Activated CD8-positive, alpha-beta T cell treated with anti-CD3 and anti-CD28 coated beads, Interleukin-2, amount 10 ng/mL, durations not matched to agents 7 days and 5 days (primary cell): ENCODE measurements at places on chromosomes 6 and 20.
A peak's percentile ranks its signal among the peaks of the same experiment; 100 is the strongest.

DNA sequence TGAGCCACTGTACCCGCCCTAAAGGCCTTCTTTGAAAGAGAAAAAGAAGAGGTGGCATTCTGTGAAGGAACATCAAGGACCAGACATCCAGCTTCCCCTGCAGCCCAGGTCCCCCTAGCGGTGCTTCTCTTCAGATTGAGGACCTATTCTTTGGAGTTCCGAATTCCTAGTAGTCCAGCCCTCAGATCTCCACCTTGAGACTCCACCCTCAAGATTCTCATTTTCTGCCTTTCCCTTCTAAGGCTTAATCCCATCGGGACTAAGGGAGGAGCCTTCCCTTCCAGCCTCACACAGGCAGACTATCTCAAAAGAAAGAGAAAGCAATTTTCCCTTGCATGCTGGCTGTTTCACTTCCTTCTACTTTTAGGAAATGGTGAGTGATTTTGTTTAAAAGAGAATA, 32.5 kb downstream of the MUC22 start:
- peak; percentile 40 for DNase-seq

DNA sequence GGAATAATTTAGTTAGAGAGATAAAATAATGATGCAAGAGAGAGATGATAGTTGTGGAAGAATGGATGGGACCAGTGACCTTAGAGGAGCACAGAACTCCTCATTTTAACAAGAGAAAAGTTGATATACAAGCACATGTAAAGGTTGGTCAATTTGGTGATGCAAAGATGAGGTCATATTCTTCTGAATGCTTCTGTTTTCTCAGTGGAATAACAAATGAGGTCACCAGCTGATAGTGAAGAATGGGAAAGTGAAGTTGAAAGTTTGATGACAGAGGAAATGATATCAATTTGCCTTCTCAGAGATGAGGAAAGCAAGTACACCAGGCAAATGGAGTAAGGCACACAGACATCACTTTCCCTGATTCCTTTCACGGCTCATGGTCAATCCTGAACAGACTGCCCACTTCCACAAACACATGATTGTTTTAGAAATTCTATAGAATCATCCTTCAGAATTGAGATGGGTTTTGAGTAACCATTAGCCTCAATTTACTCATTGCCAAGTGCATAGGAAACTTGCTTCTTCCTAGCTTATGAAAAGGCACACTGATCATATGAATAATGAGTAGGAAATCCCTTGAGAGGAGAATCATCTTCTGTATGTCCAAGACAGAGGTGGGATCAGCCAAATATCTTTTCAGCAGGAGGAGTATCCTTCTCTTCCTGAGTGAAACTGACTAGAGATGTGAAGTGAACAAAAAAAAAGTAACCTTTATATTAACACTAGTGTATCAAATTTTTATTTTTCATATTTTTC, 82.4 kb upstream of the TCF21 start:
- DNase-seq = no peak

- DNase-seq = peak; percentile 69
Measured at GRCh38 chr6:710601-711571, 17.9 kb upstream of the EXOC2 start.

GRCh38 chr20:58596244-58596643, 54.8 kb upstream of the STX16 start:
- DNase-seq = no peak

GRCh38 chr20:50085146-50085480, 27.8 kb downstream of the UBE2V1 start:
- no peak for DNase-seq

GRCh38 chr6:31540640-31541039, 1.2 kb downstream of the DDX39B start:
- no peak for DNase-seq

GRCh38 chr6:36970892-36971842, 14.8 kb downstream of the MTCH1 start:
- no peak for DNase-seq

DNA sequence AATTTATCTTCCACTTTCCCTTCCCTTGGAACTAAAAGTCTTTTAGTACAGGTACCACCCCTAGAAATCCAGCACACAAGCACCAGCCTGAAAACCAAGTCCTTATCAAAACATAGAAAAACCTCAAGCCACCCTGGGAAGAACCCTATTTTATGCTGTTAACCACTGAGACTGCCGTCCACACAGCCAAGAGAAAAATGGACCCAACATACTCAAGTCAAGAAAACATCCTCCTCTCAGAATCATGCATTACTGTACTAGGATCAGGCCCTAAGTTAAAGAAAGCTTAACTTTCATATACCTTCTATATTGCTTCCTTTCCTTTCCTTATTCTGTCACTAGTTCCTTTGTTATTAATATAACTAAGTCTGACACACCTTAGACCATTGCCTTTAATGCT, 16.9 kb upstream of the GOPC start:
- DNase-seq = no peak

GRCh38 chr20:34541917-34542316, 16.6 kb upstream of the MAP1LC3A start:
- DNase-seq = no peak

DNA sequence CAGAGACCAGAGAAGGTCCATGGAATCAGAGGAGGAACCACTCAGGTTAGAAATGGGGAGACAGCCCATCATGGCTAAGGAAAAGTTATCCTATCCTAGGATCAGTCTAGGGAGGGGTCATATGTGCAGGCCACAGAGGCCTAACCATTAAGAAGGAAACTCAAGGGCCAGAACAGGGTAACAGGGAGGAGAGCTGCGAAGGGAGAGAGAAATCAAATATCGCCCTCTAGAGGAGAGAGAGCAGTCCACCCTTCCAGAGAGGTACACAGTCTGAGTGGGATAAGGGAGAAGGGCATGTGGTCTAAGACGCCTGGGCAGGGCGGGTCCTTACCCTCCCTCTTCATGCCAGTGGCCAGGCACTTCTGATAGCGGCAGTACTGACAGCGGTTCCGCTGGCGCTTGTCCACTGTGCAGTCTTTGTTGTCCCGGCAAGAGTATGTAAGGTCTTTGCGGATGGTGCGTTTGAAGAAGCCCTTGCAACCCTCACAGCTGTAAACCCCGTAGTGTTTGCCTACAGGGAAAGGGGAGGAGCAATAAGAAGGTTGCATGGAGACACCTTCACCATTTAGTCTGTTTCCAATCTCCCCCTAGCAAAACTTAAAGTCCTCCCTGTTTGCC, 2.9 kb downstream of the RXRB start:
- peak; percentile 55 for DNase-seq

DNA sequence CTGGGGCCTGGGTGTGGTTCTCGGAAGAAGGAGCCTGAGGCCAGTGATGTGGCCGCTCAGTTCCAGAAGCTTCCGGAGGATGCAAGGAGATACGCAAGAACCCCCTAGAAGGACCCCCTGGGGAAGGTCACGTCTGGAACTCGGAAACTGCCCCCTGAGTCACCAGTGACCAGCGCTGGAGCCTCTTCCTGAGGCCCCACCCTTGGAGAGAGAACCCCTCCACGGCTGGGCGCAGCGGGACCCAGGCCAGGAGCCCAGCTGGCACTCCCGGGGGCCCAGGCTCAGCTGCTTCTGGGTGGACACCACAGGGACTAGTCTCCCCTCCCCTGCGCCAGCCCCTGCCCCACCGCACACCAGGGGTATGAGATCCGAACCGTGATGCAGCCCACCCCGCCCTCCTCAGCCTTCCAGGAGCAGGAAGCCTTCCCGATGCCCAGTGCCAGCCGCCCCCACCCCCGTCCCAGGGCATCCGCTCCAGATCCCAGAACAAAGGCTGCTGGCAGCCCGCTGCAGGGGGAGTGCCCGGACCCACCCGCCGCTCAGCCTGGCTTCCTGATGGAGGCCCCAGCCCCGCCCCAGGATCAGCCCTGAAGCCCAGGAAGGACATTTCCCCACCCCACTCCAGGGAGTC, 7.5 kb downstream of the LAMA5 start:
- DNase-seq = no peak

DNA sequence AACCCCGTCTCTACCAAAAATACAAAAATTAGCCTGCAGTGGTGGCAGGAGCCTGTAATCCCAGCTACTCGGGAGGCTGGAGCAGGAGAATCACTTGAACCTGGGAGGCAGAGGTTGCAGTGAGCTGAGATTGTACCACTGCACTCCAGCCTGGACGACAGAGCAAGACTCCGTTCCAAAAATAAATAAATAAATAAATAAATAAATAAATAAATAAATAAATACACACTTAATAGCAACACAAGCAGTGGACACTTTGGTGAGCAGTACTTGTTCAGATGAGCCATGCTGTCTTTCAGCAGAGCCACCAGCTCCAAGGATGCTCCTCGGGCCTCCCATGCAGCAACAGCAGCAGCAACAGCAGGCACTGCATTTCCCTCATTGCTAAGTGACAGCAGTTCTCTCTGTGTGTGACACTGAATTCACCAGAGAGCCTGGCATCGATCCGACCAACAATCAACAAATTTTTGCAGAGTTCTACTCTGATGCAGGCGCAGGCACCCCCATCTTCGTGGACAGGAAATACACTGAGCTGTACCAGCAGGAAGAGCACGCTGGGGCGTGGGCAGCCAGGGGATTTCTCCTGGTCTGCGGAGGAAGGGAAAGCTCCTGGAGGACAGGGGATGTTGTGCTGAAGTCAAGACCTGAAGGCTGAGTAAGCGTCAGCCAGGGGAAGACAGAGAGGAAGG, 54.0 kb upstream of the SNX9 start:
- DNase-seq = peak; percentile 21

- no peak for DNase-seq
Measured at GRCh38 chr20:33656010-33656782, 5.9 kb upstream of the C20orf144 start.

GRCh38 chr20:37742131-37742530, 48.3 kb downstream of the CTNNBL1 start:
- no peak for DNase-seq

GRCh38 chr6:26003102-26003694, 40.6 kb downstream of the TRIM38 start:
- peak; percentile 61 for DNase-seq

DNA sequence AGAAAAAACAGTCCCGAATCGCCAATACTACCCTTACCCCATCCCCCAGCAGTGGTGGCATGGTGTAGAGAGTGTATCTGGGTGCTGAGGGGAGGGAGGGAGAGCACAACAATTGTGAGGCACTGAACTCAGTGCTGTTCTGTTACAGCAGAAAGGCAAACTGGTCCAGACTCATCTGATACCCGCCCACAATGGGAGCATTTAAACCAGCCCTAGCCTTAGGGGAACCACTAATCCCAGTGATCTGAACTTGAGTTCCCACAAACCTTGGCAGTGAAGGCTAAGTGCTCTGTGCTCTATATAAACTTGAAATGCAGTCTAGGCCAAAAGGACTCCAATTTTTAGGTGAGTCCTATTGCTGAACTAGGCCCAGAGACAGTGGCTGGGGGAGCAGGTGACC, 666.4 kb upstream of the PTCHD4 start:
- DNase-seq = no peak

GRCh38 chr6:126302191-126302590, 37.7 kb upstream of the CENPW start:
- no peak for DNase-seq

- no peak for DNase-seq
Measured at GRCh38 chr20:51100617-51101016, 77.7 kb upstream of the KCNG1 start.

DNA sequence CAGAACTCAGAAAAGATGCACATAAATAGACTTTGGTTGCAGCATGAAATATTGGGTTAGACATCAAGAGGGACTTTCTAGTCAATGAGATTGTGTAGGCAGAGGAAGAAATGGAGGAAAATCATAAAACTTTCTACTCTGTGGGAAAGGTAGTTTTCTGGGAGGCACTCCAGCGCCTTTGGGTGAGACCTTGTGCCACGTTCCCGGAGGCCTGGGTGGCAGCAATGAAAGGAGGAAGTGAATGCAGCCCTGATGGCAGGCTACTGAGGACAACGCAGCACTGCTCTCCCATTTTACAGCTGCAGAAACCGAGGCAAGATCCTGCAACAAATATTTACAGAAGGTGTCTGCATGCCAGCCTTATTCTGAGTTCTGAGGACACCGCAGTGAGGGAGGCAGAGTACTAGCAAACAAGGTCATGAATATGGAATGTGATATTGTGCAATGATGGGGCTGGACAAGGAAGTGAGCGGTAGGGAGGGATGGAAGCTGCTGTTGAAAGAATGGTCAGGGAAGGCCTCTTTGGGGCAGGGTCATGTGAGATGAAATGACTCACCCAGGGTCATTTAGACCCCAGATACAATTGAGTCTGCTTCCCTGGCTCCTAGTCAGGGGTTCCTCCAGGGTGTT, 159.1 kb downstream of the TFAP2C start:
- DNase-seq = no peak

GRCh38 chr20:8372824-8373380, 240.8 kb downstream of the PLCB1 start:
- no peak for DNase-seq

DNA sequence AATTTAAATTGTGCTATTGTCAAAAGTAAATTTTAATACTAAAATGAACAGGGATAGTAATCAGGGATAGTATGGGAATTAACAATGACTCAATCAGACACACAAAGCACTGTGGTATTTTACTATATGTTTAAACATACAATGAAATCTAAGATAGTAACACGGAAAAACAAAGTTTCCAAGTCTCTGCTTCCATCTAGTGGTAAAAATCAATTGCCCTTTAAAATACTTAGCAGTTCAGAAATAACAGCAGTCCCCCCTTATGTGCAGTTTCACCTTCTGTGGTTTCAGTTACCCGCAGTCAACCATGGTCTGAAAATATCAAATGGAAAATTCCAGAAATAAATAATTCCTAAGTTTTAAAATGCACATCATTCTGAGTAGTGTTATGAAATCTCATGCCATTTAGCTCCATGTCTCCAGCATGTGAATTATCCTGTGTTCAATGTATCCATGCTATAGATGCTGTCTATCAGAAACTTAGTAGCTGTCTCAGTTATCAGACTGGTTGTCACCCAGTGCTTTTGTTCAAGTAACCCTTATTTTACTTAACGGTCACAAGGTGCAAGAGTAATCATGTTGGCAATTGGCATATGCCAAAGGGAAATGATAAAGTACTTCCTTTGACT, 58.5 kb downstream of the AHI1 start:
- DNase-seq = no peak

- no peak for DNase-seq
Measured at GRCh38 chr6:104689551-104690205, 170.0 kb downstream of the HACE1 start.

DNA sequence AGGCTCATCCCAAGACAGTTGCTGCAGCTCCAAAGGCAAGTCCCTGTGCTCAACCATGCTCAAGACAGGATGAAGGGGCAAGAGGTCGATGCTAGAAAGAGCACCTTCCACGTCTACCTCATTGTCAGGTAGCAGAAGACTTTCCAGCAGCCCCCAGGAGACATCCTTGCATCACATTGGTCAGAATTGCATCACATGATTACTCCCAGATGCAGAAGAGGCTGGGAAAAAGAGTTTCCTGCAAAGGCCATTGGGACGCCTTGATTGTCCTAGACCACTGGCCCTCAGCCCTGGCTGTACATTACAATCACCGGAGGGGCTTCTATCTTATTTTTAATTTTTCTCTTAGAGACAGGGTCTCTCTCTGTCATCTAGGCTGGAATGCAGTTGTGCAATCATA, 17.3 kb upstream of the ZNF334 start:
- no peak for DNase-seq

GRCh38 chr6:5125152-5126006, 40.2 kb downstream of the PPP1R3G start:
- no peak for DNase-seq
